ENCODE measurements at places on chromosomes 4 and X.

GRCh38 chr4:183721207-183722081, 62.4 kb downstream of the TRAPPC11 start:
- DNase-seq = no peak

DNA sequence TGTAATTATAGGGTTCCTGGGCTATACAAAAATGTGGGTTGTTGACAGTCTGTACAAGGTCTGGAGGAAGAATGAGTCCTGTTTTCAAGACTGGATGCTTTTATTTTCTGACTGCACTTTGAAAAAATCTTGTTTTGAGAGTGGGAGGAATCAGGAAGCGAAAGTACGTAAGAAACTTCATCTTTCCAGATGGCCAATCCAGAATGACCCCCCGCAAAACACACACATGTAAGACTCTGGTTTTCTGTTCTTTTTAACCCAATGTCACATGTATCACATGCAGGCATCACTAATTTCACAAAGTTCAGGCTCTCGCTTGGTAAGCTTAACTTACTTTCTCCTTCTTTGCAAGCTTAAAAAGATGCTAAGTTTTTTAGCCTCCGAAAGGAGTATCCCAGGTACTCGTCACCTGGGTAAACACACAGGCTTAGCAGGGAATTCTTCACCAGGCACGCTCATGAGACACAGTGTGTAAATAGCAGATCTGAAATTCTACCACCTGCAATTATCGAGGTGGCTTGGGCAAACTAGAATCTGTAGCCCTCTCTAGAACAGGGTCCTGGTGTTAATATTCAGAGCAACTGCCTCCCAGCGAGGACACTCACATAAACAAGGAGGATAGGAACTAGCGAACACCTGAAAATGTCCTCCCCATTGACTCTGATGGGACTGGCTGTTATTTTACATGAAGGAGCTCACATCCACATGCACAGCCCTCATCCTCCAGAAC, 90.7 kb downstream of the NSUN7 start:
- no peak for DNase-seq

- no peak for DNase-seq
Observed at GRCh38 chrX:155874571-155875244, 6.4 kb upstream of the VAMP7 start.

GRCh38 chrX:51894697-51895336, 1.4 kb downstream of the MAGED1 start:
- no peak for DNase-seq

- DNase-seq = no peak
Observed at GRCh38 chrX:40140706-40141499, 43.1 kb upstream of the BCOR start.

DNA sequence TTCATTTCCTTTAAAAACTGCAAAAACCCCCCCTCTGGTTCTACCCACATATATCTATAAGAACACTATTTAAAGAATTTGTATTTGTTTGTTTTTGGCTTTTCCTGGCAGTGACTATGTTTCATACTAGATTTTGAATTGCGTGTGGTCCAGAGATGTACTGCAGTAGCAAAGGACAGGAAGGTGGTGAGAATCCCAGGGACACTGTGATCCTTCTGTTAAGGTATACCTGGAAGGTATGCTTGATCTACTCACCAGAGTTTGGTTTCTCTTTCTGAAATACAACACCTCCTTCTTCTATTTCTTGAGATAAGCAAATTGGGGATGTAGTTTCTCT, 129.6 kb upstream of the RASGEF1B start:
- no peak for DNase-seq

DNA sequence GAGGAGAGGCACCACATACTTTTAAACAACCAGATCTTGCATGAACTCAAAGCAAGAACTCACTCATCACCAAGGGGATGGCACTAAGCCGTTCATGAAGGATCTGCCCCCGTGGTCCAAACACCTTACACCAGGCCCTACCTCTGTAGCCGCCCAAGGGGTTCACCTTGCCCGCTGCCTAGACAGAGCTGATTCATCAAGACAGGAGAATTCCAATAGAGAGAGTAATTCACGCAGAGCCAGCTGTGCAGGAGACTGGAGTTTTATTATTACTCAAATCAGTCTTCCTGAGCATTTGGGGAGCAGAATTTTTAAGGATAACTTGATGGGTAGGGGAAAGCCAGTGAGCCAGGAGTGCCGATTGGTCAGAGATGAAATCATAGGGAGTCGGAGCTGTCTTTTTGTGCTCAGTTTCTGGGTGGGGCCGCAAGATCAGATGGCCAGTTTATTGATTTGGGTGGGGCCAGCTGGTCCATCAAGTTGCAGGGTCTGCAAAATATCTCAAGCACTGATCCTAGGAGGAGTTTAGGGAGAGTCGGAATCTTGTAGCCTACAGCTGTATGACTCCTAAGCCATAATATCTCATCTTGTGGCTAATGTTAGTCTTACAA, 364.7 kb downstream of the PCDH7 start:
- DNase-seq = no peak

- no peak for DNase-seq
Observed at GRCh38 chrX:144637731-144638130, 609.6 kb upstream of the SPANXN1 start.

DNA sequence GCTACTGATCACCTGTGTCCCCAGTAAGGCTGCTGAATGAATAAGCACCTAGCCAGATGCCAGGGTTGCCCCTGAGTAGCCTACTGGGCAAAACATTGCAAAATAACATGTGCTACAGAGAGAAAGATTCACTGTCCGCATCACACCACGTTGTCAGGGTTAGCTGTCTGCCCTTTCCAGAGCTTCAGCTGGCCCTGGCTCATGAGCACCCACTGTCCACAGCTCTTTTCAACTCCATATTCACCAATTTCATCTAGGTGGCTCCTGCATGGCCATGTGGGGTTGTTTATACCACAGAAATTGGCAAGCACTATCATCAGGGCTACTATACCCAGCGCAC, 227.7 kb upstream of the PSAPL1 start:
- no peak for DNase-seq

DNA sequence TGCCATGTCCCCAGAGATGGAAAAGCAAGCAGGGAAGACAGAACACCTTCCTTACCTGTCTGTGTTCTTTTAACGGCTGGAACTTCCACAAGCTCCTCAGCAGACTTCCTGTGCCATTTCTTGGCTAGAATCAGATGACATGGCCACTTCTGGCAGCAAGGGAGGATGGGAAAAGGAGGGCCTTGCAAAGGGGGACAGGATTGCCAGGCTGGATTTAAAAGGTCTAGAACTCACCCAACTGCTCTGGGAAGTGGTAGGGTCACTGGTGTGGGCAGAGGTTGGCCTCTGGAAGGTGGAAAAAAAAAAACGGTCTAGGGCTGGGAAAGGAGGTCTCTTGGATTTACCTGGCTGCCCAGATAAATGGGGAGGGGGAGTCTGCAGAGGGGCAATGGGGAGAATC, 1.6 kb upstream of the USP11 start:
- no peak for DNase-seq

DNA sequence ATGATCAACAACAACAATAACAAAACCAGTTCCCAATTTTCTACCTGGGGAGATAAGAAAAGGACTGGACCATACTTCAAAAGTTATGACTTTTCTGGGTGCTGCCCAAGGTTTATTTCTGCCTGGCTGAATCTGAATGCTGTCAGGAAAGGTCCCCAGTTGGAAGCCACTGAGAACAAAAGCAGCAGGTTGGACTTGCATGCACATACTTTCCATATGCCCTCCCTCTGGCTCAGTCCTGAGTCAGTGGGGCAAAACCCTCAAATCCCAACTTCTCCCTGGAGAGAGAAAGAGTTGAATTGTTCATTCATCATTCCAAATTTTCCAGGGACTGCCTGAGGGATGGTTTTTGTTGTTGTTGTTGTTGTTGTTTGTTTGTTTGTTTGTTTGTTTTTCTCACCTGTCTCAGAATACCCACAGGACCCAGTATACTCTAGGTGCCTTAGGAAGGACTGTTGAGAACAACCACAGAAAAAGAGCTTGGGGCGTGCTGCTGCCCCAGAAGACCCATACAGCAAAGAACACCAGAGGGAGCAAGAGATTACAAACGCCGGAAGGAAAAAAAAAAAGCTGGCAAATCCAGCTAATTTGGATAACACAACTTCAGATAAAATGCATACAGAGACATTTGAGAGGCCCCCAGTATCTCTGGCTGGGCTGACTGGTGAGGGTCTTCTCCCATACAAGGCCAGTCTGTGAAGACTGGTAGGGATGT, 138.9 kb upstream of the INPP4B start:
- DNase-seq = no peak

DNA sequence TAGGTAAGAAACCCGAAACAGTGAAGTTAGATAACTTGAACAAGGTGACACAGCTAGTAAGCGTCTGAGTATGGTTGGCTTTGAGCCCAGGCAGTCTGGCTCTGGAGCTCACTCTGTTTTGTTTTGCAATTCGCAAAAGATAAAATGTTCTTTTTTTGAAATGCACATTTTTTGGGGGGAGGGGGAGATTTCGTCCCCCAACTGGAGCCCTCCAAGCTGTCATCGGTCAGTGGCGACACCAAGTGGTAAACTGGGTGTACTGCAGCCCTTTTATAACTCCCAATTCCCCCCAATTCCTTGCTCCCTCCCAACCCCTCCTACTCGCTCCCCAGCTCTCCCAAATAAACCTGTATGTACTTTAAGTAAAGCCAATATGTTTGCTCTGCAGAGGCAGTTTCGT, 2.8 kb upstream of the CLCN5 start:
- DNase-seq = no peak

GRCh38 chrX:11470250-11470974, 177.2 kb downstream of the AMELX start:
- no peak for DNase-seq

DNA sequence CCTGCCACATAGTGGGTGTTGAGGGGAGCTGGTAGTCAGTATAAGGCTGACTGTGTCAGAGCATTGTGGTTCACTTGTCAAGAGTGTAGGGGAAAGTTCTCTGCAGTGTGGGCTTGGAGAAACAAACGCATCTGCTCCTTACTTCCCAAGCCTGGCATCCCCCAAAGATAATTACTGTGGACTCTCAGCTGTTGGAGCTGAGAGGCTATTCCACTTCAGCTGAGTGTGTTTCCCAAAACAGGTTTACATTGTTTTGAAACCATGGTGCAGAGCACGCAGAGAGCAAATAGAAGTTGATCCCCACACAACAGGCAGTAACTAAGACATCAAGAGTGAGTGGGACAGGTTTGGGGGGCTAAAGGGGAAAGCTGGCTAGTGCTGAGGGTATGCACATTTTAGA, 181.0 kb upstream of the EOLA2 start:
- DNase-seq = no peak

DNA sequence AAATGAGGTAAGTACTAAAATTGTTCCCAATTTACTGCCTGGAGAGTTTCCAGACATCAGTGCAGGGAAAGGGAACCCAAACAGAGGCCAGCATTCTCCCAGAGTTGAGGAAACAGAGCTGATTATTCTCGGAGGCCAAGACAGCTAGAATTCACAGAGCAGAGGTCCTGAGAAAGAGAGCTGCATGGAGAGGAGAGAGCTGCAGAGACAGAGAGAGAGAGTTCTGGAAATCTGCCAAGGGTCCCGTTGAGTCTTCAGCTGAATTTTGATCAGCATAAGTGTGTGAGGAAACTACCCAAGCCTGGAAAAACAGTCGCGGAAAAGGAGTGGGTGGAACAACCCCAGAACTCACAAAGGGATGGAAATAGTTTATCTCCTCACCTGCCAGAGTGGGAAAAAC, 43.8 kb upstream of the GPR173 start:
- DNase-seq = no peak

- DNase-seq = no peak
Observed at GRCh38 chrX:77564823-77565222, 117.6 kb downstream of the FGF16 start.

GRCh38 chr4:167339781-167340180, 105.5 kb upstream of the SPOCK3 start:
- no peak for DNase-seq

DNA sequence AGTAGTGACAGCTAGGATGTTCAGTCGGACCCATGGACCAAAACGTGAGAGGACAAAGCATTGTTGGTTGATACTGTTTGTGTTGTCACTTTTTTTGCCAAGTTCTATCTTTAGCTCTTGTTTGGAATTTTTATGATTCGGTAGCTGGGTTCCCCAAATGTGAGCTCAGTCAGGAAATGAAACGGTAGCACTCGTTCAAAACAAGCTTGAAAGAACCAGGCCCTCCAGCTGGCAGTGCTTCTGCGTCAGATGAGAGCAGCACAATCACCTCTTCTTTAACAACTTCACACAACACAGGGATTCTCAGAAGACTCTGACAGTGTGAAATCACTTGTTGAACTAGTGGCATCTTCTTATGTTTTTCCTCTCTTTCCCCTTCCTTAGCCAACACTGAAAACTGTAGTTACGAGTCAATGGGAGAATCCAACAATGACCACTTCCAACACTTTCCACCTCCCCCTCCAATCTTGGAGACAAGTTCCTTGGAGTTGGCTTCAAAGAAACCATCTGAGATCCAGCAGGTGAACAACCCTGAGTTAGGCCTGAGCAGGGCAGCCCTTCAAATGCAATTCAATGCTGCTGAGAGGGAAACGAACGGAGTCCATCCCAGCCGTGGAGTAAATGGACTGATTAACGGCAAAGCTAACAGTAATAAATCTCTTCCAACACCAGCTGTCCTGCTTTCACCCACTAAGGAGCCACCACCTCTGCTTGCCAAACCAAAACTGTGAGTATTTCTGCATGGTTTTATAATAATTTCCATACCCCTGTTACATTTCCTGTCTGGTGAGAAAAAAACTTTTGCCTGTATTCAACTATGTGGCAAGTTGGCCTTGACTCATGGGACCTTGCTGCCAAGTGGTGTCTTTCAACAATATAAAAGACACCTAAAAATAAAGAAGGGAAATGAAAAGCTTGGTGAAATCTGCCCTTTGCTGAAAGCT, 214.6 kb downstream of the PALLD start:
- no peak for DNase-seq

GRCh38 chr4:15725608-15726007, 22.7 kb downstream of the BST1 start:
- no peak for DNase-seq

- DNase-seq = no peak
Observed at GRCh38 chrX:69096963-69097362, 68.3 kb downstream of the PJA1 start.

GRCh38 chr4:44629280-44629866, 22.1 kb downstream of the YIPF7 start:
- DNase-seq = no peak

- DNase-seq = no peak
Observed at GRCh38 chr4:4842476-4843441, 16.7 kb upstream of the MSX1 start.

- DNase-seq = no peak
Observed at GRCh38 chr4:147335183-147335582, 145.7 kb upstream of the EDNRA start.

DNA sequence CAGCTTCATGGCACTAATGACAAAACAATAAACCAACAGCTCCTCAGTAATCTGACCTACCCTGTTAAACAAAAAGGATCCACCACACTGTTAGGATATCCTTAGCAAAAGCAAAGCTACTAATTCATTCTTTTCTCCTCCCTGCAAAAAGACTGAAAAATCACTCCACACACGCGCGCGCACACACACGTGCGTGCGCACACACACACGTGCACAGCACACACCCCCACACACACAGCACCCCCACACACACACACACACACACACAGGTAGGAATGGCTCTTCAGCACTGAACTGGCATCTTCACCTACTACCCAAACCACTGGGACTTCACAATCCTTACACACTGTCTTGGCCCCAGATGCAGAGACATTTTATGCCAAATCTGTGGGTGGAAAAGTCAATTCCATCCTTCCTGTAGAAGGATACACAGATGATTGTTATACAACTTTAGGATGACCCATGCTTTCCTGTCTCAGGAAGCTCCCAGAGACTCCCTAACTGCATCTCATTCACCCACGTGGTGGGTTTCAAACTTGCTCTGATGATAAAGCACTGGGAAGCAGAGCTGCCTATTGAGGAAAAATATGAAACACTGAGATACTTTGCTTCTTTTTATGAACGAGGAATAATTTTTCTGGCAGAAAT, 102.5 kb downstream of the TSPAN5 start:
- DNase-seq = no peak
